Stimulated activated CD4-positive, alpha-beta T cell treated with anti-CD3 and anti-CD28 coated beads, TNF-alpha, amount 100 ng/mL, for 1 hour (primary cell): ENCODE measurements at places on chromosomes 7 and 10.

- no peak for DNase-seq
Observed at GRCh38 chr10:76281659-76282058, 850.2 kb downstream of the LRMDA start.

GRCh38 chr10:114174695-114175188 is 739 bp upstream of the CCDC186 start:
- no peak for DNase-seq

- no peak for DNase-seq
Observed at GRCh38 chr7:139523968-139524815, 707 bp downstream of the CLEC2L start.

DNA sequence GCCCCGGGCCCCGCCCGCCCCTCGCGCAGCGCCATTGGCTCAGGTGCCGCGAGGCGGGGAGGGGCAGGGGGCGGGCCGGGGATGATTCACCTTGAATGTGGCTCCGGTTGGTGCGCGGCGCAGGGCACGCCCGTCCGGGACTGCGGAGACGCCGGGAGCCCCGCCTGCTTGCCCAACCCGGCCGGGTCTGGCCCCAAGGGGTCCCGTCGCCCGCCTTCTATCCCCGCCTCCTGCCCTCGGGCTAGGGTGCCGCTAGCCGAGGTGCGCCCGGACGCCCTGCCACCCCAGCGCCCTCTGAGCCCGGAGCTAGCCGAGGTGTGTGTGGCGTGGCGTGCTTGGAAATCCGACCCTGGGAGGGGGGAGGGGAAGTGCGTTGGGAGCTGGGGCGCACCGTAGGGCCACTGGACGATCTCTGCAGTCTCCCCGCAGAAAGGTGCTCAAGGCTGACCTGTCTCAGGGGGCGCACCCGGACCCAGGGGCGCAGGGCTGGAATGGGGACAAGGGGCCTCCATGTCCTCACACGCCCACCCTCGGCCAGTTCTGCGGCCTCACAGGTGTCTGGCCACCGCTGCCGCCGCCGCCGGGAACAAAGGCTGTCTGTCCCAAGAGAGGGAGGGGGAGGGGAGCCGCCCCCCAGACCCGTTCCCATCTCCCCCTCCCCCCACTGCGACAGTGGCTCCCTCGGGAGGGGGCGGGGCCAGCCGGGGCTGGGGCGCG is 168.9 kb downstream of the NRF1 start:
- peak; percentile 17 for DNase-seq

DNA sequence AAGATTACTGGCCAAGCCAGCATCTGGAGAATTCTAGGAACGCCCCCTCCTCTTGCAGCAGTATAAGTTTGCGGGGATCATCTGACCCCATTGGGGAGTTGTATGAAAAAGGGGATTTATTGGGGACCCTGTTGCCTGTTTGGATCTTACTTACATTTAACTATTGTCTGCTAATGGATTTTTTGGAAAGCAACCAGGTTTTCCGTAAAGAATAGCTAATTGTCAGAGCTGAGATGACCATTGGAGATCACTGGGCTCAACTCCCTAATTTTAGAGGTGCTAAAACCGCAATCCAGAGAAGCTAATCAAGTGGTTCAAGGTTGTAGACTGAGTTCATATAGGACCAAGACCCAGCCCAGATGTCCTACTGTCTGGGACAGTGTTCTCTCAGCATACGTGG is 38.8 kb downstream of the HTRA1 start:
- DNase-seq = no peak

DNA sequence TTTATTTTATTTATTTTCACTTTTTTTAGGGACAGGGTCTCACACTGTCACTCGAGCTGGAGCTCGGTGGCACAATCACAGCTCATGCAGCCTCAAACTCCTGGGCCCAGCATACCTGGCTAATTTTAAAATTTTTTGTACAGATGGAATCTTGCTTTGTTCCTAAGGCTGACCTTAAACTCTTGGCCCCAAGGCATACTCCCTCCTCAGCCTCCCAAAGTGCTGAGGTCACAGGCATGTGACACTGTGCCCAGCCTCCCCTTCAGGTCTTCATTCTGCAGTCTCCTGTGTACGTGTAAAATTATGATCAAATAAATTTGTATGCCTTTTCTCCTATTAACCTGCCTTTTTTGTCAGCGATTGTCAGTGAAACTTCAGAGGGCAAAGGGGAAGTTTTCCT is 17.8 kb upstream of the TCTN3 start:
- DNase-seq = no peak
